HS-5 (cell line): ENCODE measurements at places on chromosomes 16 and 17.
A peak's percentile ranks its signal among the peaks of the same experiment; 100 is the strongest.

- DNase-seq: no peak
Measured at GRCh38 chr16:1771188-1771863, at the start of gene NME3. NME3 (minus strand) TSS chr16:1771543; CDS start chr16:1771534, 9 bp downstream.

DNA sequence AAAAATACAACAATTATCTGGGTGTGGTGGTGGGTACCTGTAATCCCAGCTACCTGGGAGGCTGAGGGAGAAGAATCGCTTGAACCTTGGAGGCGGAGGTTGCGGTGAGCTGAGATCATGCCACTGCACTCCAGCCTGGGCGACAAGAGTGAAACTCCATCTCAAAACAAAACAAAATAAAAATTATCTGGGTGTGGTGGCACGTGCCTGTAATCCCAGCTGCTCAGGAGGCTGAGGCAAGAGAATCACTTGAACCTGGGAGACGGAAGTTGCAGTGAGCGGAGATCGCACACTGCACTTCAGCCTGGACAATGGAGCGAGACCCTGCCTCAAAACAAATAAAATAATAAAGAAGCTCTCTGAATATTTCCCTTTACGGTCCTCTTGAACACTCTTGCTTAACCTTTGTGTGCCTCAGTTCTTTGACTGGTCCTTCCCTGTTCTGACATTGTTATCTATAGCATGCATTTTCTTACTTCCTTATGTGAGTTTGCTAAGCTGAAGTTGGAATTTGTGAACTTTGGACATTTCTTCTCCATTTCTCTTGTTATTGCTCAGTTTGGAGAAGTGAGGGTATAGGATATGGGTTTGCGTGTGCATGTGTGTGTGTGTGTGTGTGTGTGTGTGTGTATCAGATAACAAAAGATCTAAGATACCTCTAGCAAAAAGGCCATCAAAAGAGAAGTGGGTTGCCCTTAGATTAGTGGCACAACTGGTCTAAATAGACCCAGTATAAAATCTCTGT lies 29.7 kb upstream of the WSB1 start:
- no peak for DNase-seq

DNA sequence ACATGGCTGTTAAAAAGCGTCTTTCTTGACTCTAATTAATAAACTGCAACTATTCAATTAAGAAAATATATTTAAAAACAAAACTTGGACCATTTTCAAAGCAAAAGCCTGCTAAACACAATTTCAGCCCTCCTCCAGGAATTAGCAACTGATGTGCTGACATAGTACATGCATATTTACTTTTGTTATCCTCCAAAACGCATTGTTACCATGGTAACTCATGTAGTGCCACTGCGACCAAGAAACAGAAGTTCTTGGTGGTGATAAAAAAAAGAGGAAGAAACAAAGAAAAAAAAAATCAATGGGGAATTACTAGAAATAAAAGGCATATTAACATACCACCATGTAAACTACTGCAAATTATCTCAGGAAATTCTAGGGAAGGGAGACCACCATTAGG lies 793.4 kb upstream of the CDH8 start:
- no peak for DNase-seq

- DNase-seq: no peak
Measured at GRCh38 chr16:65842067-65842466, 524.4 kb upstream of the CDH5 start.

GRCh38 chr17:43832976-43833829 lies at the start of gene MPP3:
MPP3 (minus strand) TSS chr17:43833146; CDS start chr17:43831906, 1,240 bp downstream.
- peak; percentile 10 for DNase-seq

DNA sequence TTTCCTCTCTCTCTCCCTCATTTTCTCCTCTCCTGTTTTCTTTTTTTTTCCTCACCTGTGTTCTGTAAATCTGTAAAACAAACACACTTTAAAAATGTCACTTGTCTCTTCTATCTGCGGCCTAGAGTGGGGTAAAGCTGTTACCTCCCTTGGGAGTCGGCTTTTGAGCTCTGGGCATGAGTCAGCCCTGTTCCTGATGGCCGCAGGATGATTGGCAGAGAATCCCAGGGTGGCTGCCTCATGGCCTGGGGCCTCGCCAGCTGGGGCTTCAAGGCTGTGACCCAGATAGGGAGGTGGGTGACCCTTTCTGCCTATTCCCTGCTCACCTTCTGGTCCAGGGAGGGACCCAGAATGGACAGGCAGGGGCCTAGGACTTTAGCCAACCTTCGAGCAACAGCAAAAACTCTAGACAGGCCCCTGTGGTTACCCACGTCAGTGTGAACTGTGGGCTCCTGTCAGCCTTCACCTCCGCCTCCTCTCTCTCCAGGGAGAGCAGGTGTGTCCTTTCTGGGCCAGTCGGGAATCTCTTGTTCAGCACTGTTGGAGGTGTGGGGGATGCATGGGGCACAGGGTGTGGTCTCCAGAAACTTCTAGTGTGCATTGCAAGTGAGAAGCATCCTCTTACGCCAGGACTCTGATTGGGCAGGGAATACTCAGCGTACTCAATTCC lies 87.4 kb downstream of the RAP1GAP2 start:
- no peak for DNase-seq

DNA sequence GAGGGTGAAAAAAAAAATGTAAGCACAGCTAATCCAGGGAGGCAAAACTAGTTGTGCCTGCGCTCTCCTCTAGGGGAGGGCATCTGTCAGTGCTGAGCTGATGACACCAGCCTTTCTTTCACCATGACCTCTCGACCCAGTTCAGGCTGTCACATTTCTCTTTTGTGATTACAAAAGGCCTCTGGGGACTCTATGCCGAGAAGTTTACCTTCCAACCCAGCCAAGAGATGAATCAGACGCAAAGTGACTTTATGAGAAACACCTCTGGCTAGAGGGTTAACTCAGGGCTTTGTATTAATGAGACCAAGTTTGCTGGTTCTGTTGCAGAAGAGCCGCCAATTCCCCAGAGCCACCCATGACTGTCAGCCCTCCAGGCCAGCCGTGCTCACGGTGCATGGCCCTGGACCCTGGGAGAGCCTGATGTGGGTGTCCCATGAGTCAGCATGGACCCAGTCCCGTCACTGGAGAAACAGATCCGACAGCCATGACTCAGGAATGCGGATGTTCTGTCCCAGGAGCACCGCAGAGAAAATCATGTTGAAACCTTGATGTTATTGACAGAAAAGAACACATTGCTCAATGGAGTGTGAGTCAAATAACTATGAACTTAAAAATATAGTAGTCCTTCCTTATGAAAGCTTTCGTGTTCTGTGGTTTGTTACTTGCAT lies 437.2 kb downstream of the HS3ST3B1 start:
- peak; percentile 98 for DNase-seq

DNA sequence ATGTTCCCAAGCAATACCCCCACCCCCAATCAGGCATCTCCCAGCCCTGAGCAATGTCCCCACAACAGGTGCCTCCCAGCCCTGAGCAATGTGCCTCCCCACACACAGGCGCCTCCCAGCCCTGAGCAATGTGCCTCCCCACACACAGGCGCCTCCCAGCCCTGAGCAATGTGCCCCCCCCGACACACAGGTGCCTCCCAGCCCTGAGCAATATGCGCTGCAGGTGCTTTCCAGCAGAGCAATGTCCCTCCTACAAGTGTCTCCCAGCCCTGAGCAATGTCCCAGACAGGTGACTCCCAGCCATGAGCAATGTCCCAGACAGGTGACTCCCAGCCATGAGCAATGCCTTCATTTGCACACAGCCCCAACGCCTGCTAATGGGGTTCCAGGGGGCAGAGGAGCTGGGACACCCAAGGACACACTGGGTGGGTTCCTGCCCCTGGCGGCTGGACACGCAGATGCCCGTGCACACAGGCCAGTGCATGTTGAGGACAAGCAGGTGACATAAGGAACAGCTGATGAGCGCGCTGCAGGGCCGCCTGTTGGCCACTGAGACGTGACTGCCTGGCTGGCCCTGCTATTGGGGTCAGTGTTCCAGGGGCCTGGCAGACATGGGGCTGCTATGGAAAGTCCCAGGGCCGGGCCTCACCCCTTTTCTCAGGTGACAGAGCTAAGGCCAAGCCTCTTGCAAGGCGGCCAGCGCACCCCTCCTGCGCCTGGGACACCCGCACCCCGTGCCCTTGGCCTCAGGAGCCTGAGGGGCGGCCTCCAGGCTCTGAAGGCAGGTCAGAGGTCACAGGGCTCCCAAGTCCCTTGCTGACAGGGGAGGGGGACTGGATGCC lies 26.9 kb upstream of the PABPN1L start:
- DNase-seq: no peak

DNA sequence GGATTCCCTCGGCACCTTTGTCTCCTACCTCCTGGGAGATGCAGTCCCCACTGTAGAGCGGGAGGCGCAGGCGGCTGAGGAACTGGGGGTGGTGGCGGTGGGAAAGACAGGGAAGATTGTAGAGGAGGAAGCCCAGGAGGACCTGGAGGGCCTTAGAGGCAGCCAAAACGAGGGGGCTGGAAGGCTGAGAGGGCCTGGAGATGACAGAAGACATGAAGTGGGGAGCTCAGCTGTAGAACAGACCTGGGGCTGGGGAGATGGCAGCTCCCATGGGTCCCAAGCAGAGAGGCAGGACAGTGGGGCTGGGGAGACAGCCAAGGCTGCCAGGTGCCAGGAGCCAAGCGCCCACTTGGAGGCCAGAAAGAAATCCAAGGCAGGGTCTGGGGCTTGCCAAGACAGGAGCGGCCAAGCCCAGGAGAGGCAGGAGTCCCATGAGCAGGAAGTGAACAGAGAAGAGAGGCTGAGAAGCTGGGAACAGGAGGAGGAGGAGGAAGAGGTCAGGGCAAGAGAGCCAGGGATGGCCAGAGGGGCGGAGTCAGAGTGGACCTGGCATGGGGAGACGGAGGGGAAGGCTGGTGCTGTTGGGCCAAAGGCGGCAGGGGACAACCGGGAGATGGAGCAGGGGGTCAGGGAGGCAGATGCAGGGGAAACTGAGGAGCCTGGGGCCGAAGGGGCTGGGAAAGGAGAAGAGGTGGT lies 803 bp downstream of the APOBR start:
- no peak for DNase-seq

- no peak for DNase-seq
Measured at GRCh38 chr17:74427048-74427762, 4.7 kb upstream of the GPRC5C start.

- DNase-seq: no peak
Measured at GRCh38 chr16:89697616-89698331, 3.7 kb downstream of the SPATA2L start.

DNA sequence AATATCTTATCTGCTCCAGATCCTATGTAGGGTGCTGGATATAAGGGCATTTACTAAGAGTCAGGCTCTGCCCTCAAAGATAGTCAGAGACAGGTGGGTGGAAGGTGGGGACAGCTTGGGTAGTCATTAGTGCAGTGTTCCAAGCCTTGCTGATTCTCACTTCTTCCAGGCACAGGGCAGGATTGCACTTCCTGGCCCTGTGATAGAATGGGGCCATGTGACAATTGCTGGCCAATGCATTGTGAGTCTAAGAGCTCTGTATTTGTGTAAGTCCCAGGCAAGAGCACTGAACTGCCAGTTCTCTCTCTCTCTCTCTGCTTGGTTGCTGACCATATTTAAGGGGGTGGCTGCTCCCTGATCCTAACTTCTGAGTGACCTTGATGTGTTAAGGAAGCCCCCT lies 112.1 kb downstream of the C16orf78 start:
- no peak for DNase-seq

DNA sequence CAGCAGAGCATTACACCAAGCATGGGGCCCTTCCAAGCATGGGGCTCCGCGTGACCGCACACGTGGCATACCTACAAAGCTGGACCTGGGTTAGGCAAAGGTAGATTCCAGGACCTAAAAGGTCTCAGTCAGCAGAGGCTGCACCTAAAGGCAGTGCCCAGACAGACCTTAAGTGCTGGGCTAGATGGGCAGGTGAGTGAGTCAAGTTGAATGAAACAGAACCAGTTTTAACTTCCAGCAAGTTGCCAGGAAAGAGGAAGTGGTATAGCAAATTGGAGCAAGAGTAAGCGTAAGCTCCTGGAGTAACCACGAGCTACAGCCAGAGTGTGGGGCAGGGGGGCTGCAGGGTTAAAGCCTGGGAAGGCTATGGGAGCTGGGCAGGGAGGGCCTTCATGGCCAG lies 49.5 kb downstream of the SRCIN1 start:
- DNase-seq: no peak

GRCh38 chr17:81238815-81239713 lies at the start of the genes NDUFAF8 and TEPSIN:
NDUFAF8 (plus strand) TSS chr17:81239318; CDS start chr17:81239364, 46 bp downstream.
TEPSIN (minus strand) TSS chr17:81239055; CDS start chr17:81239033, 22 bp downstream.
- peak; percentile 99 for DNase-seq

GRCh38 chr17:16820979-16821543 lies 131.0 kb downstream of the CCDC144A start:
- DNase-seq: no peak

- DNase-seq: no peak
Measured at GRCh38 chr17:72128039-72128438, 7.2 kb downstream of the SOX9 start.

DNA sequence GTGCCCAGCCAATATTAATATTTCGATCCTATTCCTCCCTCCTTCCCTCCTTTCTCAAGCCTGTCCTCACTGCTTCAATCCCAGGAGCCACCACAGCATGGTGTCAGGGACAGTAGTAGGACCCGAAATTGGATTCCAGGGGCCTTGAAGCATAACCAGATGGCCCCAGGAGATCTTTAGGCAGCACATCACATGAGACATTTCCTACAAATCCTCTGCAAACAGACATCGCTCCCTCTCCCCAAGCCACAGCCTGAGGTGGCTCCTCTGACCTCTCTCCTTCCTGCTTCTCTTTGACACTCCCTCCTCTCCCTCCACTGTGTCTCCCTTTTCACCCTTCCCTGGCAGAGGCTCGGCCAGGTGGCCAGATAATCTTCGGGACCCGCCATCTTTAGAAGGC lies 76.6 kb downstream of the BMERB1 start:
- no peak for DNase-seq

DNA sequence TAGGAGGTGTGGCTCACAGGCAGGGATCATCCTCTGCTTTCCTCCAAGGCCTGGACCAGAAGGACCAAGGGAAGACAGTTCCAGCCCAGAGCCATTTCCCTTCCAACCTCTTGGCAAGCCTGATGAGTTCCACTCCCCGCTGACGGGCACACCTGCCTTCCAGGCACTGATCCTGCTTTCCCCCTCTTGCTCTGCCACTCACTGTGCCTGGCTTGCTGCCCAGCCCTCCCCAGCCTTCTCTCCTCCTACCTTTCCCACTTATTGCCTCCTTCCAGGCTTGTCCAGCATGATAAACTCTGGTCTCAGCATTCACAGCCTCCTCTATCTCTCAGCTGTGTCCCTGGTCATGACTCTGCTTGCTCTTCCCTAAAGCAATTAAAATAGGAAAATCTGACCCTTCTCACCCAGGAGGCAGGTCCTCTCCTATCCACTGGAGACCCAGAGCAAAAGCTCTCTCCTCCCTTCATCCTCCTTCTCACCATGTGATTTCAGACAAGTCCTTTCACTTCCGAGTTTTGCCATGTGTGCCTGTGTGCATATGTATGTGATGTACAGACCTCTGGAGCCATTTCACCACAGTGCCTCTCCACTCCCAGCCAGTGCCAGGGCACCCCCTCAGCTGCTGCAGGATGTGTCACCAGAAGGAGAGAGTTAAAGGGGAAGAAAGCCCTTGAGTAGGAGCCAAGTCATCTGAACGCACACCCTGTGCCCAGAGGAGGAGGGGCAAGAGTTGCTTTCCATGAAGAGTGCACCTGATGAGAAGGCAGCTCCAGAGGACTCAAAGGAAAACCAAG lies 13.4 kb upstream of the TMEM170A start:
- DNase-seq: no peak
